Left ventricle myocardium inferior (tissue), 1 donor: ENCODE measurements at places on chromosomes 1 and 21.
A peak's percentile ranks its signal among the peaks of the same experiment; 100 is the strongest.

DNA sequence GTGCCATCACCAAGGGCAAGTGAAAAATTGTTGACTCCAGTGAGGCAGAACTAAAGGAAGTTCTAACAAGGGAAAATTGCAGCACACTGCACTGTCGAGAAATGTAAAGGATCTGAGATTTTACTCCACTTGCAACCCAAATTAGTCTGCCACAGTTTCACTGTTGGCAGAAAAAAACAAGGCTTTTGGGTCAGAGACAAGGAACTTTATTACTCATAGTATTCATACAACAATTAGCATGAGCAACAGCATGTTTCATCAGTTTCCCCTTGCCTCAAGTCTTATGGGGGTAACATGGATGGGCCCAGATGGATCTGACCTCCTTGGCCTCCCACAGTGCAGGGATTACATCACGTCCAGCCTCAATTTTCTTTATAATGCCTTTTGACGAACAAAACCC is 125.3 kb downstream of the LTN1 start:
- no peak for DNase-seq
- no peak overlapping the region for H3K4me3 ChIP-seq
- H3K27ac ChIP-seq = no peak overlapping the region
- peaks cover 28% of the 10 kb centered on the region for H3K36me3 ChIP-seq
- no peaks in the 10 kb centered on the region for H3K27me3 ChIP-seq

DNA sequence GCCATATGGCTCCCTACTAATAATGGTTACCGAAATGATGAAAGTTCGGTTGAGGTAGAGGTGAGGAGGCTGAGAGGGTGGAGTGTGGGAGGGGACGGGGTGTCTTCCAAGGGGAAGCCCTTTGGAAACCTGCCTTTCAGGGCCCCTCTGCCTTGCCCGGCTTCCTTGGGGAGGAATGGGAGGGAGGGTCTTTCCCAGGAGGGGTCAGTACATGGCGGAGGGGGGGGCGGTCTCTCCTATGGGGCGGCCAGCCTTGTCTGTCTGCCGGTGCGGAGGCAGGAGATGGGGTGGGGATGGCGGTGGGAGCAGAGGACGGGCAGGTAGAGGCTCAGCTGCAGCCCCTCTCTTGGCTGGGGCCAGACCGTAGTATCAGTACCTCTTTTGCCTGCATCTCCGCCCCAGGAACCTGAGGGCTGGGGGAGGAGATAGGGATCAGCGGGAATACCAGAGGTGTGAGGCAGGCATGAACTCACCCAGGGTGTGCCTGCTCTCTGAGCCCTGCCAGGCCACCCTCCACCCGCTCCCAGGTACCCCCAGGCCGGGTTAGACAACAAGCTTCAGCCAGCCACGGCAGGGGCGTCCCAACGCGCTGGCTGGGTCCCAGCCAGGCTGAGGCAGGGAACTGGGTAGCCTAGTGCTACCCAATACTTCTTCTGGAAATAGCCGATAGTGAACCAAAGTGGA is 79.4 kb upstream of the POU3F1 start:
- no peaks in the 10 kb centered on the region for H3K36me3 ChIP-seq
- H3K4me1 ChIP-seq = peaks cover 4% of the 10 kb centered on the region
- no peak for DNase-seq
- H3K27me3 ChIP-seq = peaks cover 25% of the 10 kb centered on the region
- H3K27ac ChIP-seq = no peak overlapping the region
- no peak overlapping the region for H3K4me3 ChIP-seq

- H3K4me1 ChIP-seq = peaks cover 17% of the 10 kb centered on the region
- no peak overlapping the region for H3K4me3 ChIP-seq
- H3K36me3 ChIP-seq = no peaks in the 10 kb centered on the region
- no peak for DNase-seq
- no peak overlapping the region for H3K27ac ChIP-seq
- no peaks in the 10 kb centered on the region for H3K27me3 ChIP-seq
Measured at GRCh38 chr1:222097588-222097987, 355.7 kb upstream of the DUSP10 start.

DNA sequence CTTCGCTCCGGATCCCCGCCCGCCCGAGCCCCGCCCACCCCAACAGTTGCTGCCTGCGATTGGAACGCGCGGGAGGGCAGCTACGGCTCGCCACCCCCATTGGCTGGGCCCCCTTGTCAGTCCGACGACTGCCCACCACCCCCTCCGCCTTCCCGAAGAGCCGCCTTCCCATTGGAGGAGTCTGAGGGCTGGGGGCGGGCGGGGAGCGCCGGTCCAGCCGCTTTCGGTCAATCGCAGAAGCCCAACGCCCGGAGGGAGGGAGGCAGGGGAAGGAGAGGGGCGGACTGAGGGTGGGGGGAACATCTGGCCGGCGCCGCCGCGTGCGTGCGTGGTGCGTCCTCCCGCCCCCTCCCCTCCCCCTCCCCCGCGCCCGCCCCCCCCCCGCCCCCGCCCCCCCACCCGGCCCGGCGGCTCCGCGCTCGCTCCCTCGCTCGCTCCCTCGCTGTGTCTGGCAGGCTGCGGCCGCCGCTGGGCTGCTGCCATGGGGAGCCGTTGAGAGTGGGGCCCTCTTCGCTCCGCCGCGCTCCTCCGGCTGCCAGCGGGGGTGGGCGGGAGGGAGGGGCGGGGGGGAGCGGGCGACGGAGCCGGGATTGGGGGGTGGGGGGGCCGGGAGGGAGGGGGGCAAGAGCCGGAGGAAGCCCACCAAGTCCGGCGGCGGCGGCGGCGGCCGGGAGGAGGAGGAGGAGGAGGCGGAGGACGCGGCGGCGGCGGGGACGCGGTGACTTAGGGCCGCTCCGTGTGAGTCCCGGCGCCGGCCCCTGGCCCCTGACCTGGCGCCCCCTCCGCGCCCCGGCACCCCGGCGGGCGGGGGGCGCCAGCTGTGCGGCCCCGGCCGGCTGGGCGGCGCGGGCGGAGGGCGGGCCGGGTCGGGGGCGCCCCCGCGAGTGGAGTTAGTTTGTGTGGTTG is 2.6 kb upstream of the ZBTB18 start:
- H3K27me3 ChIP-seq = no peaks in the 10 kb centered on the region
- peak overlapping the region; percentile 99 for H3K27ac ChIP-seq
- peaks cover 56% of the 10 kb centered on the region for H3K4me1 ChIP-seq
- H3K36me3 ChIP-seq = no peaks in the 10 kb centered on the region
- peak overlapping the region; percentile 96 for H3K4me3 ChIP-seq

DNA sequence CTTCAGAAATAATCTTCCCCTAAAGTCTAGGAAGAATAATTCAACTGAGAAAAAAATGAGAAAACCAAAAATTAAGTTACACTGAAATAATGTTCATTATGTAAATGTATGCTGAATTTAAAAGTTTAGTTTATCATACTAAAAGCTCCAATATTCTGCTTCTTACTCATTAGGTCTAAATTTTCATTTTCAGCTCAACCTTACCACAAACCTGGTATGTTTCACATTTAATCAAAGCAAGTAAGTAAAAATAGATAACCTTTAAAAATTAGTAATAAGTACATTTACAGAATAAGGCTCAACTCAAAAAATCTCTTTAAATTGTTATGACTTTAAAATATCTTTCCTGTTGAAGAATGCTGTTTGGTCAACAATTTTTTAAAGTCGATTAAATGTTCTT is 15.0 kb downstream of the BTG3 start:
- H3K4me3 ChIP-seq = no peak overlapping the region
- H3K4me1 ChIP-seq = no peaks in the 10 kb centered on the region

DNA sequence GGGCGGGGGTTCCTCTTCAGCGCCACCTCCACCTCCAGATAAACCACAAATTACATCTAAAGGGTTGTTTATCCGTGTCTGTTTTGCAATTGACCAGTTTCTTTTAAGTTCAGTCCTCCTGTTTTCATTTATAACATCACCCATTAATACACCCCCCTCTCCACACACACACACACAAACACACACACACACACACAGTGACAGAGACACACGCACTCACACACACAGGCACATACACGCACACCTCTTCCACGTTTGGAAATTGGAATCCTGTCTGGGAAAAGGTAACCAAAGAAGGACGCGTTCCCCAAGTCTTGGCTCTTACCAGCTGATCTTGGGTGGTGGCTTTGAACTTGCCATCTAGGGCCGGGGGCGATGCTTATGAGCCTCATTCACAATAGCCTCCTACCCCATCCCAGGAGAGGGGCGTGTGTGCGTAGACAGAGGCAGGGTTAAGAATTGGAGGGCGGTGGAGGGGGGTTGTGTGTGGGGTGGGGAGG is 442 bp upstream of the CSMD2 start:
- H3K27me3 ChIP-seq = peaks cover 100% of the 10 kb centered on the region
- no peak overlapping the region for H3K27ac ChIP-seq
- no peaks in the 10 kb centered on the region for H3K36me3 ChIP-seq
- H3K4me1 ChIP-seq = peaks cover 42% of the 10 kb centered on the region
